Stimulated activated CD4-positive, alpha-beta T cell treated with anti-CD3 and anti-CD28 coated beads, Interleukin-12 subunit alpha, Interleukin-12 subunit beta, amount 100 ng/mL, for 4 hours (primary cell): ENCODE measurements at places on chromosomes 16 and 17.

- peak; percentile 45 for DNase-seq
Measured at GRCh38 chr16:29820271-29820701, at the start of gene MVP. MVP (plus strand) TSS chr16:29820462; CDS start chr16:29830550, 10,088 bp downstream.

DNA sequence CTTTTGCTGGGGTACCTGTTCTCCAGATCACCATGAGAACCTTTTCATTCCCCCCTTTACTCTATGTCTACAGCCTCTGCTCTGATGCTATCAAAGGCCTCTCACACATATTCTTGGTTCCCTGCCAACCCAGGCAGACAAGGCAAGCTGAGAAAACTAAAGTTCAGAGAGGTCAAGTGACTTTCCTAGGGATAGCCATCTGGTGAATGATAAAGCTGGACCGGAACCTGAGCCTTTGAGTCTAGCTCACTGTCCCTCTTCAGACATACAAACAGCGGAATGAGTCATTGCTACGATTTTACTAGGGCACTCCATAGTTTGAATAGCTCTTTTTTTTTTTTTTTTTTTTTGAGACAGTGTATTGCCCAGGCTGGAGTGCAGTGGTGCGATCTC, 73.3 kb downstream of the XYLT1 start:
- no peak for DNase-seq

GRCh38 chr16:73287859-73288405, 240.0 kb upstream of the ZFHX3 start:
- no peak for DNase-seq

- DNase-seq = no peak
Measured at GRCh38 chr17:74408262-74408661, 23.6 kb upstream of the GPRC5C start.

- no peak for DNase-seq
Measured at GRCh38 chr17:63358956-63359355, 87.2 kb downstream of the CYB561 start.

- DNase-seq = no peak
Measured at GRCh38 chr17:33142705-33143299, 150.3 kb downstream of the ASIC2 start.

DNA sequence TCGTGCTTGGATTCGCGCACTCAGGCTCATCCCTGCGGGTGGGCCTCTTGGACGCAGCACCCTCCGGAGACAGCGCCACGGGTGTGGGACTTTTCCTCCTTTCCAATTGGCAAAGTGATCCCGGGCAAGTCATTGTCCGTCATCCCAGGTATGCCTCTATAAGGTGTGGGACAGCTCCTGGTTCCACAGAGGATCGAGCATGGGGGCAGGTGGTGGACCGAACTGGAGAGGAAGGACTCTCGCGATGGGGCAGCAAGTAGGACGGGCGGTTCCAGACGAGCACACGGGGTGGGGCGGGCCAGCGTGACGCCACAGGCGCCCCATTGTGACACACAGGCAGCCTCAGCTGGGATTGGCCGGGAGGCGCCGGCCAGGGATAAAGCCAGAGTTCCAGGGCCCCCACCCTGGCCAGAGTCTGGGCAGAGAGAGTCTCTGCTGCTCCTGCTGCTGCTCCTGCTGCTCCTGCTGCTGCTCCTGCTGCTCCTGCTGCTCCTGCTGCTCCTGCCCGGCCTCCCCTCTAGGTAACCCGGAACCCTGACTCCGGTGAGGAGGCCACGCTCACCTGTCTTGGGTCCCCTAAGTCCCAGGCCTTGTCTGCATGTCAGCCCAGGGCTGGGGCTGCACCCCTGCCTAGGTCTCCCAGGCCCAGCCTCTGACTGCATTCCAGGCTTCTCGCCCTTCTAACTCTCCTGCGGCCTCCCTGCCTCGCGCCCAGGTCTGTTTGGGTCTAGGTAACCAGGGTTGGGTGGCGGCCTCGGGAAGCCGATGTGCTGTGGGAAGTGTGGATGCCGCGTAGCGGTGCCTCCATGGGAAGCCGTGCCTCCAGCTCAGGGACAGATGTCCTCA, 38.5 kb upstream of the SLC47A1 start:
- no peak for DNase-seq

DNA sequence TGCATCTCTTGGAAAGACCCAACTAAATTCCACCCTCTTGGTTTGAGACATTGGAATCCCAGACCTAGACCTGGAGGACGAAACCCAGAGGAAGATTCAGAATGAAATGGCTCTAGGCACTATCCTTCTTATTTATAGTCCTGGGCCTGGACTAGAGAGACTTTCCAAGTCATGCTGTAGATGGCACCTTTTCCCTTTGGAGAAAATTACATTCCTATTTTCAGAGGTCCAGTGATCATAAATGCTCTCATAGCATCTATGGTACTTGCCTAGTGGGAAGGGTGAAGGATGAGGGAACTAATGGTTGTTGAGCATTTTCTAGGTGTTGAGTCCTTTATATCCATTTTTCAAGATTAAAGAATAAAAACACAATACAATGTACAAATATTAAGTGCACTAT, 37.1 kb downstream of the SPACA3 start:
- no peak for DNase-seq

DNA sequence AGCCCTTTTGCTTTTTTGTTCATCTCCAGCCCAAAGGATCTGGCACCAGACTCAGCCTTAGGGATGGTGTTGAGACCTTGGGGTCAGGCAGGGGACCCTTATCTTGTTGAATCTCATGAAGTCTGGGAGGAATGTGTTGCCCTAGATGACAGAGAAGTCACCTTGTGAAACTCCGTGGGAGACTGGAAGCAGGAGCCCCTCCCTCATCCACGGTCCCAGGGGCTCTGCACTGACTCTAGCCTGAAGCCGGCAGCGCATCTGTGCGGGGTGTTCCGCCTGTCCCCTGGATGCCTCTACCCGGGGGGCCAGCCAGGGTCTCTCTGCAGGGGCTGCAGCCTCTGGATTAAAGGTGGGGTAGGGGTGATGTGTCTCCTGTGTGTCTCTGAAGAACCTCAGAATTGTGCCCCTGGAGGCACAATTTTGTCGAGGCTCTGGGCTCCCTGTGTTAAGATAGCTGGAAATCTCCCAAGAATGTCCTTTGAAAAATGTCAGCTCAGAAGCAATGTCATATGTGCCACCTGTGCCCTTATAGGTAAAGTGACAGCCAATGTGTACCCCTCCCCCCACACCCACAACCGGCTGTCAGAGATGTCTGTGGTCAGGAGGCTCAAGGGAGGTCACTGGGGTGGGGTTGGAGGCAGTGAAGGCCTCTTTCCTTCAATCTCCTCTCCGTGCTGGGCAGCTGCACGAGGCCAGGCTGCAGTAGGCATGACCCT, 32.1 kb upstream of the CDC42EP4 start:
- no peak for DNase-seq

DNA sequence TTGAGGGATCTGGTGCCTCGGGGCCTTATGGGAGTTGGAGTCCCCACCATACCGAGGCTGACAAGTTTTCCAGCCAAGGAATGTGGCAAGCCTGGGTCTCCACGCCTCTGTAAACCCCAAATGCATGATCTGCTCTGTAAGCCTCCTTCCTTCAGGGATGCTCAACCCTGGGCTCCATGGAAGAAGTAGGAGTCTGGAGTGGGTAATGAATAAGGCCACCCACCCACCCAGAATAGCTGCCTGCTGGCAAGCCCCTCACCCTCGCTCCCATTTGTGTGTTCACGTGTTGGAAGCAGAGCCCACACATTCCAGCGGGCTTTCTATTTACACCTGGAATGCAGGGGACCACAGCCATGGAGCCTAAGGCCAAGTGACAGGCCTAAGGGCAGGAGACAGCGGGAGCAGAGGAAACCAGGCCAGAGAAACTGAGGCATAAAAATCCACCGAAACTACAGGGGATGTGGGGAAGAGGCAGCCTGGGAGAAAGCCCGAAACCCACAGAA, 4.4 kb downstream of the DLG4 start:
- no peak for DNase-seq

- no peak for DNase-seq
Measured at GRCh38 chr17:50316016-50316587, 29.8 kb upstream of the XYLT2 start.

GRCh38 chr16:71217506-71217905, 13.0 kb downstream of the HYDIN start:
- no peak for DNase-seq

GRCh38 chr16:4376893-4377572, 5.4 kb downstream of the VASN start:
- DNase-seq = no peak

DNA sequence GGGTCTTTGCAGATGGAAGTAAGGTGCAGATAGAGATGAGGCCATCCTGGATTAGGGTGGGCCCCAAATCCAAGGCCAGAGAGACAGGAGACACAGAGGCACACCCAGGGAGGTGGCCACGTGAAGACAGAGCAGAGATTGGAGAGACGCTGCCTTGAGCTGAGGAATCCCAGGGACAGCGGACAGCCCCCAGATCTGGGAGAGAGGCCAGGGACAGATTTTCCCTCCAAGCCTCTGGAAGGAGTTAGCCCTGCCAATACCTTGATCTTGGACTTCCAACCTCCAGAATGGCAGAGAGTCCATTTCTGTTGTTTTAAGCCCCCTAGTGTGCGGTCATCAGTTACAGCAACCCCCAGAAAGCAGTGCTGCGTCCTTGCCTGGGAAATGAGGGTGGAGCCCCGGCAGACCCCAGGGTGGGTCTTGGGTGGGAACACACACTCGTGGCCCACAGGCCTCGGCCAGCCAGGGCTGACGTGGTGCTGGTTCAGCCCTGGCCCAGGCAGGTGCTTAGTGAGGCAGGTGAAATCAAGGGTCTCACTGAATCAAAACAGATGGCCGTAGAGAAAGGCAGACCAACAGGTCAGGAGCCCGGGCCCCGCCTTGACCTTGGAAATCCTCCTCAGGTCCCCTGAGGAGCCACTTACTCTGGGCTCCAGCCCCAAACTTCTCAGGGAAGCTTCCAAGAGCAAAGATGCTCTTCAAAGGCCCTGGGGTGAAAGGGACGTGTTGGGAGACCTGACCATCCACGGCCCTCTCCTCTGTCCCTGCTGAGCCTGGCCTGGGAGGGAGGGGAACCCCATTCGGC, 169.3 kb downstream of the RBFOX3 start:
- DNase-seq = no peak

DNA sequence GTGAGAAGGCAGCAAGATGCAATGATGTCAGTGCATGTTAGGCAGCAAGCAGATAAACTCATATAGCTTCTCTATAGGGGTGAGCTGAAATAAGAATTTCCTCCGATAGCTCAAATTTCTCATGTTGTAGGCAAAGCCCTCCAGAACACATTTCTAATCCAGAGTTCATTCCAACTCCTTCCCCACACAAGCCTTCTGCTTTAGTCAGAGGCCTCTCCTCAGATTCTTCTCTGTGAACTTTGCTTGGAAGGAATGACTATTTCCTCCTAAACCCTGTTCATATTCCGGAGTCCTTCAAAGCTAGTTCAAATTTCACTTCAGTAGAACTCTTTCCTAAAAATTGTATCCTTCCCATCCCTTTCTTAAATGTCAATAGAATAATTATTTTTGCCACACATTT, 144.8 kb downstream of the KCNJ2 start:
- DNase-seq = no peak

DNA sequence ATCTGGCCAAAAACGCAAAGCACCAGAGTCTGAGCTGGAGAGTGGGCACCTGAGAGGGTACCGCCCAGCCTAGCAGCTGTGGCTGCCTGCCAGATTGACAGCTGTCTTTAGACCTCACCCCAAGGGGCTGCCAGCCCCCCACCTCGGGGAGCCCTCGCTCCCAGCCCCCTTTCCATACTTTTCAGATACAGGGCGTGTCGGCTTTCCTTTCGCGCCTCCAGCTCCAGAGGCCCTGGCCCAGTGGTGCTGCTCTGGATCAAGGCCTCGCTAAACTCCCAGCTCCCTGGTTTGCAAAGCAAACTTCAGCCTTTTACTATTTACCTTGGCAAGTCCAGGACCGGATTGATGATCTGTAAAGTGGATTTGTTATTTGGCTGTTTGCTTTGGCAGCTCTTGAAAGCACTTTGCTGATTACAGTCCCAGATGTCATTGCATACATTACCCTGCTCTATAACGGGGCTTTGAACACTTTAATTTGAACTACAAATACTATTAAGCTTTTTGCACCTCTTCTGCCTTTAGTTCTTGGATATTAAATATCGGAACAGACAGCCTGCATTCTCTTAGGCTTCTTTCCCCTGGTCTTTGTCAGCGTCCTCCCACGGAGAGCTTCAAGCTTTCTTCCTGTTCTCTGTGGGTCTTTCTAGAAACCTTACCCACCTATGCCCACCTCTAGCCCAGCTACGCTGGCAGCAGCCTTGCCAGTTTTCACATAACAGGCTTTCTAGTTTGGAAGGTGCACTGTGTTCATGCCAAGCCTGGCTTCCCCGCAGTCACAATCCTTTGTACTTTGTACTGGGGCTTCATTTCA, 63.6 kb upstream of the TBX2 start:
- DNase-seq = no peak

DNA sequence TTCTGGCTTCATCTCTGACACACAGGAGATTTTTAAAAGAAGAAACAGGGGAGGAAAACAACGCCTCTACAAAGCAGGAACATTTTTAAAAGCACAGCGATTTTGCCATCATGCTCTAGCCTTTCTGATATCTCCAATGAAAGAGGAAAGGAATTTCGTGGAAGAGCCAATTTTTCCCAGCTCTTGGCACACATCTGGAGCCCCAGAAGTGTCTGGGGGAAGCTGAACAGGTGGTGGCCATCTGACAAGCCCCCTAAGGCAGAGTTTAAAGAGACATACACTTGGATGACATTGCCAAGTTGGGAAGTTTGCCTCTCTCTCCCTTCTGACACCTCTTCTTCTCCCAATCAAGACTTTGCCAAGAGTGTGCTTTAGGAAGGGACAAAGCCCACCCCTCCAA, 82.1 kb downstream of the CCT6B start:
- DNase-seq = no peak

DNA sequence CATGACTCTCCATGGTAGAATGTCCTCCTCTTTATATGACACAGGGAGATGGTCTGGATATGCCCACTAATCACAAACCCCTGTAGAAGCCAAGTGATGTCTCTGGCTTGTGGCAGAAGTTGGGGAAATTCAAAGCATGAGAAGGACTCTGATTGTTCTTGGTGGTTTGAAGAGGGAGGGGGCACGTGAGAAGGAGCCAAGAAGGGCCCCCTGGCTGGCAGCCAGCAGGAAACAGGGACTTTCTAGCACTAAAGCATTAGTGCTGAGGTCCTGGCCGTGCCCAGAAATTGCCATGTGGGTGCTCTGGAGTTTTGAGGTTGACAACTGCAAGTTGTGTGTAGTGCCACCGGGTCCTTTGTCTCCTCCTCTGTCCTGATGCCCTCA, 199.9 kb downstream of the LGALS9B start:
- DNase-seq = peak; percentile 28
